ENCODE measurements at places on chromosomes 3 and 15.

- no peak overlapping the region for H3K27ac ChIP-seq
- no peaks in the 10 kb centered on the region for H3K27me3 ChIP-seq
- H3K4me1 ChIP-seq: peaks cover 12% of the 10 kb centered on the region
- no peak overlapping the region for H3K4me3 ChIP-seq
Observed at GRCh38 chr15:65245096-65245856, 34.0 kb upstream of the CILP start.

- peaks cover 11% of the 10 kb centered on the region for H3K27me3 ChIP-seq
- H3K27ac ChIP-seq: no peak overlapping the region
- peaks cover 6% of the 10 kb centered on the region for H3K4me1 ChIP-seq
- H3K4me3 ChIP-seq: no peak overlapping the region
Observed at GRCh38 chr3:10982782-10983181, 9.8 kb upstream of the SLC6A1 start.

DNA sequence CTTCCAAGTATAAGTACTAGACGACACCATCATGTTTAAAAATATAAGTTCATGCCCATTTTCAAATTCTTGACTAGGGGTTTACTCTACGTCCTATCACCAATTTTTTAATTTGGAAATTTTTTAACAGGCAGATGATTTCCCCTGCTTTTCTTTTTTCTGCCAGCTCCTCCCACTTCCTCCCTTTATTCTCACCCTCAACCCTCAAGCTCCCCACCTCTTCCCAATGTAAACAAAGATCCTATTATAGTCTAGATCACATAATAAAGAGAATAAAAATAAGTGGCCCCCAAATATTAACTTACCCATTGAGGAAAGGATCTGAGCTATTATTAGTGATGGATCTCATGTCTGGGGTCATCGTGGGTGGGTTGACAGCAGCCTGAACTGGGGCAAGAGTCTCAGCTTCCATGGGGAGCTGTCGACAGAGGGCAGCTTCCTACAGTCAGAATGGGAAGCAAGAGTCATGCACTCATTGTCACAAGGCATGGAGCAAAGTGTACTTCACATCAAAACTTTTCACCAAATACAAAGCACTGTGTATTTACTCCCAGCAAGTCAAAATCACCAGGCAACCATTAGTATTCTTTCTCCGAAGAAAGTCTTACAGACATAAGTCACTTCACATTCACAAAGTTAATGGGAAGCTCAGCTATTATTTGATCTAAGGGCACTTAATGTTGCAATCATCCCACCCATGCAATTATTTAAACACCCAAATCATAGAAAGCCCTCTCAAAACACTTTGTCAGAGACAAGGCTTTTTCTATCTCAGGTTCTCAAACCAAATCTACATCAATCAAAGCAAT is 53.2 kb downstream of the TM4SF4 start:
- DNase-seq: no peak
- H3K4me1 ChIP-seq: no peaks in the 10 kb centered on the region
- no peaks in the 10 kb centered on the region for H3K36me3 ChIP-seq
- H3K27me3 ChIP-seq: no peaks in the 10 kb centered on the region
- no peak overlapping the region for H3K4me3 ChIP-seq
- H3K27ac ChIP-seq: no peak overlapping the region

- no peak for DNase-seq
- peaks cover 6% of the 10 kb centered on the region for H3K4me1 ChIP-seq
- H3K27ac ChIP-seq: no peak overlapping the region
- H3K27me3 ChIP-seq: peaks cover 22% of the 10 kb centered on the region
- H3K36me3 ChIP-seq: no peaks in the 10 kb centered on the region
Observed at GRCh38 chr3:184471439-184471838, 90.1 kb upstream of the EPHB3 start.

DNA sequence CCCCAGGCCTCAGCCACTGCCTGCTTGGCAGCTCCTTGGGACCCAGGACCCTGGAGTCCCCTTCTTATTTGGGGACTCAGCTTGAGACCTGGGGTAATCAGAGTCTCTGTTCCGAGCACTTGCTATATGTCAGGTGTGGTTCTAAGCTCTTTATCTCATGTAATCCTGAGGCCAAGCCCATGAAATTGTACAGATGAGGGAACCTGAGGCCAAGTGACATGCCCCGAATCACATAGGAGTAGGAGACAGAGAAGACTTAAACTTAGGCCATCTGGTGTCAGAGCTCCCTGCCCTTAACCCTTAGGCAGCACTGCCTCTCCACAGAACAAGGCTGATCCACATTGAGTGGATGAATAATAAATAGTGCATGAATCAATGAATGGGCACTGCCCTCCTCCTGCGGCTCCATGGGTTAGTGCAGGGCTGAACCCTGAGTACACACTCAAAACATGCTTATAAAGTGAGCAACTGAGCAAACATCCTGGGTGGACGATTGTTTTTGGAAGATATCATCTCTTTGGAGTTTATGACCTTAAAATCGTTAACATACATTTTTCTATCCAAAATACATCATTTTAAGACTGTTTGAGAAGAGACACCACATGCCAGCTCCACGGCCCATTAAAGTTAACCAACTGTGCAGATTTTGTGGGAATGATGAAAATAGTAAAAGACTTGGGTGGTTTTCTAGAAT is 33.2 kb upstream of the IQSEC1 start:
- DNase-seq: no peak
- no peak overlapping the region for H3K27ac ChIP-seq
- H3K4me3 ChIP-seq: no peak overlapping the region
- H3K27me3 ChIP-seq: peaks cover 2% of the 10 kb centered on the region
- H3K4me1 ChIP-seq: peaks cover 7% of the 10 kb centered on the region

DNA sequence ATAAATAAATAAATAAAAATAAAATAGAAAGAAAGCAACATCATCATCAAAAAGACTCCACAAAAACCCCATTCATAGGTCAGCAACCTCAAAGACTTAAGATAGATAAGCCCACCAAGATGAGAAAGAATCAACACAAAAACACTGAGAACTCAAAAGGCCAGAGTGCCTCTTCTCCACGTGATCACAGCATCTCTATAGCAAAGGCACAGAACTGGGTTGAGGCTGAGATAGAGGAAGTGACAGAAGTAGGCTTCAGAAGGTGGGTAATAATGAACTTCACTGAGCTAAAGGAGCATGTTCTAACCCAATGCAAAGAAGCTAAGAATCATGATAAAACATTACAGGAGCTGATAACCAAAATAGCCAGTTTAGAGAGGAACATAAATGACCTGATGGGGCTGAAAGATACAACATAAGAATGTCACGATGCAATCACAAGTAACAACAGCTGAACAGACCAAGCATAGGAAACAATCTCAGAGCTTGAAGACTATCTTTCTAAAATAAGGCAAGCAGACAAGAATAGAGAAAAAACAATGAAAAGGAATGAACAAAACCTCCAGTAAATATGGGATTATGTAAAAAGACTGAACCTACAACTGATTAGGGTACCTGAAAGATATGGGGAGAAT is 26.4 kb downstream of the GNB5 start:
- no peak for DNase-seq
- H3K27me3 ChIP-seq: no peaks in the 10 kb centered on the region
- peaks cover 34% of the 10 kb centered on the region for H3K4me1 ChIP-seq
- H3K27ac ChIP-seq: no peak overlapping the region

DNA sequence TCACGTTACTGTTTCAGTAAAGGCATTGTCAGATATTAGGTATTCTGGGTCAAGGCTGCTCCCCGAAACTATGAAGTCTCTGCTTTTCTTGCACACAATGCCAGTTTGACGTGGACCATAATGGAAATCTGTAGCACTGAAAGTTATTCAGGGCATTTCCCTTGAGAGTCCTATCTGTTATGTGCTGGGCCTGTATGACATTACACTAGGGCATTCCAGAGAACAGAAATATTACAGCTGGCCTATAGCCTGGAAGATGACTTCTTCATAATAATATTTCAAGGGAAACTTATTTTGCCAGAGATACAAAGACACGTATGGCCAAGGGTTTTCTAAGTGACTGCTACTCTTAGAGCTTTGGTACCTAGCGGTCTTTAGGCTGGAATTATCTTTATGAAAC is 613.6 kb upstream of the CBLB start:
- H3K36me3 ChIP-seq: peaks cover 15% of the 10 kb centered on the region
- no peak overlapping the region for H3K27ac ChIP-seq
- H3K27me3 ChIP-seq: no peaks in the 10 kb centered on the region
- DNase-seq: no peak
- H3K4me1 ChIP-seq: no peaks in the 10 kb centered on the region
- H3K4me3 ChIP-seq: no peak overlapping the region

GRCh38 chr15:56323435-56323834 is 41.8 kb upstream of the TEX9 start:
- no peak for DNase-seq
- no peaks in the 10 kb centered on the region for H3K4me1 ChIP-seq
- H3K27ac ChIP-seq: no peak overlapping the region
- H3K27me3 ChIP-seq: peaks cover 7% of the 10 kb centered on the region

DNA sequence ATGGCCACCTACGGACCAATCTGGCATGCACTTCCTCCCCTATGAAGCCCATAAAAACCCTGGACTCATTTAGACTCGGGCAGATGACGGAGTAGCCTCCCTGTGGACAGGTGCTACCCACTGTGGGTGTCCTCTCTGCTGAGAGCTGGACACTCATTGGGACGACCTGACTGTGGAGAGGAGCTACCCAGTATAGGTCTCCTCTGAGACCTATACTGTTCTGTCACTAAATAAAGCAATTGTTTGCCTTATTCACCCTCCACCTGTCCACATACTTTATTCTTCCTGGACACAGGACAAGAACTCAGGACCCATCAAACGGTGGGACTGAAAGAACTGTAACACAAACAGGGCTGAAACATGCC is 53.3 kb upstream of the CADM2 start:
- no peak overlapping the region for H3K4me3 ChIP-seq
- no peaks in the 10 kb centered on the region for H3K27me3 ChIP-seq
- DNase-seq: no peak
- H3K4me1 ChIP-seq: no peaks in the 10 kb centered on the region

DNA sequence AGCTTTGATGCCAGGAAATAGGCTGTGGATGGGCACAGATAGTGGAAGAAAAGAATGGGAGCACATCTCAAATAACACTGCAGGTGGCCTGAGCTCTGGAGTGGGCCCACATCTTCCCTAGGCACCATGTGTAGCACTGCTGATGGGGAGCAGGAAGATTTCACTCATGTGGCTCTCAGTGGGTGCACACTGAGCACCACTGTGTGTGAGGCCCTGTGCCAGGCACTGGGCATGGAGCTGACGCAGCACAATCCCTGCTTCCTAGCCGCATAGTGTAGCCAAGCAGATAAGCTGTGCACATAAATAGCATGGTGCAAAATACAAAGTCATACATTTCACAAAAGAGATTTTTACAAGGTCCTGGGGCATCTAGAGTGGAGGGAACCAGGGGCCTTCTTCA is 101.6 kb downstream of the MOBP start:
- H3K4me3 ChIP-seq: no peak overlapping the region
- no peak for DNase-seq
- H3K27me3 ChIP-seq: peaks cover 6% of the 10 kb centered on the region
- H3K4me1 ChIP-seq: no peaks in the 10 kb centered on the region
- H3K27ac ChIP-seq: no peak overlapping the region

Data from activated CD4-positive, alpha-beta memory T cell treated with anti-CD3 and anti-CD28 coated beads for 36 hours (primary cell).